Type B pancreatic cell (in vitro differentiated cells): ENCODE measurements at places on chromosomes 16 and 17. TPM values are rescaled to one million over a fixed set of nuclear protein-coding genes. Genes with fewer than 3 reads are reported as not detected.

GRCh38 chr17:35666967-35667532, 64.4 kb upstream of the RASL10B start:
- DNase-seq = no peak

GRCh38 chr16:1812732-1813163, 13.9 kb downstream of the HAGH start:
- no peak for DNase-seq

DNA sequence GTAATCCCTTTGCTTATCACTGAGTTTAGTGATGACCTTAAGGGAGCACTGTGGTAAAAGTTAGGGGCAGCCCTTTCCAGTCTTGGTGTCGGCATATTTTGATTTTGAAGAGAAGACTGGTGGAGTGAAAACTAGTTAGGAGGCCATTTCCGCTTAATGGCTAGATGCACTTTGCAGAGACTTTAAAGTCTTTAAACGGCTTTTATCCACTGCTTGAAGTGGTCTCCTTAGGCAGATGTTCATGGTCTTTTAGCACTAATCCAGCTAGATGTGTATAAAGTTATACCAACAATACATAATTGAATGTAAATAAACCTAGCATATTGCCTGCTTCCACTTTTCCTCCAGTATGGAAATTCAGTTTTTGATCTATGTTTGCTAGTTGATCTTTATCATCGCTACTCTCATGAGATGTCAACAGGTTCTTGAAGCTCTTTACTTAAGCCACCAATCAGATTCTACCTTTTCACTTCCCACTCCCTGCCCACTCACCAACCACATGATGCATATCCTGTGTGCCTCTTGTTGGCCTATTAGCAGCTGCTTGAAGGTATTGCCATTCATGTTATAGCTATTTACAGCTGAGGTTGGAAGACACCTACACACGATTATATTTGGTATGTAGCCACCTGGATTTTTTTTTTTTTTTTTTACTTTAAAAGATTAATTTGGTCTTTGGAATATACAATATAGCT, 132.0 kb downstream of the NLK start:
- DNase-seq = no peak

Gene TMEM235
- total RNA-seq = 0.43 TPM in 1 of 2 replicates, not detected in the other

Gene IRX3
- total RNA-seq = 30.0 and 30.7 TPM in 2 replicates
